ENCODE measurements at places on chromosomes 3 and 15.

DNA sequence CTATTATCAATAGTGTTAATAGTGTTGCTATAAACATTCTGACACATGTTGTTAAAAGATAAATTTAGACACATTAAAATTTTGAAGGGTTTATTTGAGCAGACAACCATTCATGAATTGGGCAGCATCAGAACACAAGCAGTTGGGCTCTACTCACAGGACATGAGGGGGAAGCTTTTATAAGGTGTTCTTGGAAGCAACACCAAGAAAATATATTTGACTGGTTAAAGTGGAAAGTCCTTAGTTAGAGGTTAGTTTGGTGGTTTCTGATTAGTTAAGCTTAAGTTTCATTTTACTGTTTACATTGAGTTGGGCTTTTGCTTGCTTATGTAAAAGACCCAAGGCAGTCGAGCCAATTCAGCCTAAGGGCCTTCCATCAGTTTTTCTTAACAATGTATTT is 220.7 kb downstream of the CD47 start:
- DNase-seq: no peak

DNA sequence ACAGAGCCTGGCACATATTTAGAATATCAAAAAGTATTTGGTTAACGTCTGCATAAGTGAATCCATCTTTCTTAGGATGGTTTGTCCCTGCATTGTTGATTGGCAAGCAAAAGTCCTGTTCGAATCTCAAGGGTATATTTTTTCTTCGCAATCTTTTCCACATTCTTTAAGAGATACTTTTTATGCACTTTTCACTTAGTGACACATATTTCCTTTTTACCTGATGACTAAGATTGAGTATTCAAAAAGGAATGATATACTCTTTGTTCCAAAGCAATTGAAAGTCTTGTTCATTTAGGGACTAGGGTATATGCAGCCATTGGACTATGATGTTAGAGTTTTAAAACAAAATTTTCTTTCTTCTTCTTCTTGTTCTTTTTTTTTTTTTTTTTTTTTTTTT is 349.9 kb downstream of the NLGN1 start:
- DNase-seq: no peak

- no peak for DNase-seq
Measured at GRCh38 chr3:4805662-4806061, 173.6 kb upstream of the BHLHE40 start.

DNA sequence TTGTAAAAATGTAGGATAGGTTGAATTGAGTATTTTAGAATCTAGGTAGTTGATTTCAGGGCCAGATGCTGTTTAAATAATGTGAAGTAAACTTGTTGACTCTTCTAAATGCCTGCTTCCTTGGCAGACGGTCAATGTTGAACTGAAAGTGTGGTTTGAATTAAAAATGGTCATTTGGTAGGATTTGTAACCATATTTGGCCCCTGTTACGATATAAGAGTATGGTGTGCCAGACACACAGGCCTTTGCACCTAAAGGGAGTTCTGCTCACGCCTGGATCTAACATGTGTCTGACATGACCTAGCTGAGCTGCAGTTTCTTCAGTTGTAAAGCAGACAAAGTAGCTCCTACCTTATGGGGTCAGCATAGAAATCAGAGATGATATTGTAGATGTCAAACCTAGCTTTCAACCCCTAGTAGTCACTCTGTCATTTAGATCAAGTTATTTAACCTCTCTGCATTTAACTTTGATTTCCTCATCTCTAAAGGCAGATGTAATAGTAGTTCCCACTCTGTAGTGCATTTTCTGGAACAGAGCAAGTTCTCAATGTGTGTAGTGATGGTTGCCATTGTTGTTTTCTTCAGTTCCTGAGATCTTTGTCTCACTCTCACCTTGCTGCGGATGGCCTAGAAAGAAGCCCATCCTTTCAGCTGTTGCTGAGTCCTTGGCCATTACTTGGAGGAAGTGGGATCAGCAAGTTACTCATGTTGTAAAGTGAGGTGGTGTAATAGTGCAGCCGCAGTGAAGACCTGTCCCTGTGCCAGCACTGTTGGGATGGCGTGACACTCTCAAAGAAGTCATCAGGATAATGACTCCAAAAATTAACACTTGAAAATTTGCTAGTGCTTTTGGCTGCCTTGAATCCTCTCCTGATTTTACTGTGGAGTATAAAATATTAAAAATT is 90.2 kb downstream of the GHSR start:
- peak; percentile 26 for DNase-seq

DNA sequence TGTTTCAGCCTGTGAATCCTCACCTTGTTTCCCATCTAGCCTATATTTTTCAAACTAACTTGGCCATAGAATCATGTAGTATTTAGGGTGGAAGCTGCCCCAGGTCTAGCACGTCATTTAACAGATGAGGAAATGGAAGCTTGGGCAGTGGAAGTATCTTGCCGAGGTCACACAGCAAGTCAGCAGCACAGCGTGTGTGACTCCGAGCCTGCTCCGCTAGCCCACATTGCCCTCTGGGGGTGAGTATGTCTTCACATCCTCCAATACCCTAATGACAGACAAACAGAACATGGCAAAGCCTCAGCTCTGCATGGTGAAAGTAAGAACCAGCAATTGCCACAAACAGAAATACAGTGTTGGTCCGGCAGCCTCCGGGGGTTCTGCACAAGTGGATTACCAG is 2.2 kb upstream of the CCR5 start:
- DNase-seq: no peak

- no peak for DNase-seq
Measured at GRCh38 chr3:53715815-53716483, 130.3 kb downstream of the CHDH start.

DNA sequence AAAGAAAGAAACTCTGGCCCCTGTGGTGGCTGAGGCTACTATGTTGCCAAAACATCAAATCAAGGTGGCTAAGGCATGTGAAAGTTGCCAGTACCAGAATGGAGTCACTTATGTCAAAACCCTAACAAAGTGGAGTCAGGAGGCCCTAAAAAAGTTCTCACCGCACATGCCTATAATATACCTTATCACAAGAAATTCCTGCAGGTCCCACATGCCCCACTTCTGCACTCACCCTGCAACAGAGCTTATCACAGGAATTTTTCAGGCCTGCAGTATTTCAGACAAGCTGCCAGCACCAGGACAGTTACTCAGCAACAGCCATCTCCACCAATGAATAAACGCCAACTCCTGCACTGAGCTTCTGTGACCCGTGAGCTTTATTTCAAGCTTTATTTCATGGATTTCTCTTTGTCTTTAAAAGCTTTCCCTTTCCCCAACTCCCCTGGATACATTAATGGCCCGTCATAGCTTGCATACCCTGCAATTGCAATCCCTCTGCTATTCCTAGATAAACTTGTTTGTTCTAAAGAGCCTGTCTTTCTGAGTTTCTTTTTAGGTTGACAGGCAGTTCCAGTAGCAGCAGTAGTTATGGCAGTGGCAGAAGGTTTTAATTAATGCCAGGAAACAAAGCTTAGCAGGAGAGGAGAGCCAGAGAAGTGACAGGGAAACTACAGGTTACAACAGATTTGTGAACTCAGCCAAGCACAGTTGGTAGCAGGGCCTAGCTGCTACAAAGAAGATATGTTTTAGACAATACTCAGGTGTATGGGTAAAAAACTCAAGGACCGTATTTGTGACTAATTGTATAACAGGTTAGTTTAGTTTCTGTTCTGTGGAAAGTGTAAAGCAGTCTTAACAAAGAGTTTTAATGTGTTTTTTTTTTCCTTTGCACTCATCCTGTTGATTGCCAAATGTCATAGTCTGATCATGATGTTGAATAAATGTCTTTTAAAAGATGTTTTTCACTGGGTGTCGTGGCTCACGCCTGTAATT is 15.9 kb upstream of the TMEM42 start:
- DNase-seq: no peak

GRCh38 chr3:114958930-114959329 is 188.2 kb downstream of the ZBTB20 start:
- no peak for DNase-seq

- DNase-seq: no peak
Measured at GRCh38 chr3:128867200-128868125, 12.0 kb upstream of the ACAD9 start.

- no peak for DNase-seq
Measured at GRCh38 chr3:52090131-52090932, 34.0 kb upstream of the DUSP7 start.

GRCh38 chr3:7397097-7397496 is 536.2 kb downstream of the GRM7 start:
- DNase-seq: no peak

GRCh38 chr3:58079773-58080172 is 71.6 kb downstream of the FLNB start:
- DNase-seq: no peak

DNA sequence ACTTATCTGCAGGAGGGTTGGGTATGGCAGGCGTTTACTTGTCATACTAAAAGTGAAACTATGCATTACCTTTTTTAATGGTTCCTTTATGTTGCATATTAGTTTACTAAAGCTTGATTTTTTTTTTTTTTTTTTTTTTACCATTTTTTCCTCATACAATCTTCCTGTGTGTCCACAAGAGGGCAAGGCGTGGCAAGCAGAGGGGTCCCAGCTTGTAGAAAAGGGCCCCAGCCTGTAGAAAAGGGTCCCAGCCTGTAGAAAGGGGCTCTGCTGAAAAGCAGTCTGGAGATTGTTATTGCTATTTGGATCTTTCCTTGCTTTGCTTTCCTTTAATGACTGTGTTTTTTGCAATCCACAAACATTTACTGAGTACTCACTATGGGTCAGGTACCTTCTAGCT is 21.9 kb downstream of the MKRN2 start:
- DNase-seq: no peak

DNA sequence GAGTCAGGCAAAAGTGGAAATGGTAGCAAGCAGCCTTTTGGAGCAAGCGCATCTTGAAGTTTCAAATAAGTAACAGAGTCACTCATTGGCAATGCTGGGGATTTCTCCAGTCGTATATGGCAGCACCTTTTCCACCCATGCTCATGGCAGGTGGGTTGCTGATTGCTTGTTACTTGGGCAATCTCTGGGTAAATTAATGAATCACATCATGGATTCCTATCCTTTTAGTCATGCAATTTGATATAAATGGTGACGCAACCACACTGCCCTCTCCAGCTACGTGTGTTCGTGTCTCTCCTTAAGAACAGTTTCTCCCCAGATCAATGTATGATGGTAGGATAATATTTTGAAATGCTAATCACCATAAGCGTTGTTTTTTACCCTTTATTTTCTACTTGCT is 339.9 kb upstream of the KCNH8 start:
- no peak for DNase-seq

DNA sequence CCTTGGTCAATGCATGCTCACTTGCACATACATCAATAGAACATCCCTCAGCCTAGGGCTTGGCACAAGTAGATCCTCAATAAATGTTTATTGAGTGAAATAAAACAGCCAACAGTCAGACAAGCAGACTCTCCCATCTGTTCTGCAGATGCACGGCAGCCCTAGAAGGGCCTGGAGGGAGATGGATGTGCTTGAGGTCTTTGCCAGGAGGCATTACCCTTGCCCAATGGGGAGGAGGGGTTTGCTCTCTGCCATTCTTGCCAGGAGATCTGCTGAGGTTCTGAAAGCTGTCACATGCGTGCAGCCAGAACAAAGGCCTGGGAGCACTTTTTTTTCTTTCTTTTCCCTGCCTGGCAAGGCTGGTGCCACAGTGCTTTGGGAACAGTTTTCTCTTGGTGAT is 349.3 kb upstream of the THRB start:
- no peak for DNase-seq

DNA sequence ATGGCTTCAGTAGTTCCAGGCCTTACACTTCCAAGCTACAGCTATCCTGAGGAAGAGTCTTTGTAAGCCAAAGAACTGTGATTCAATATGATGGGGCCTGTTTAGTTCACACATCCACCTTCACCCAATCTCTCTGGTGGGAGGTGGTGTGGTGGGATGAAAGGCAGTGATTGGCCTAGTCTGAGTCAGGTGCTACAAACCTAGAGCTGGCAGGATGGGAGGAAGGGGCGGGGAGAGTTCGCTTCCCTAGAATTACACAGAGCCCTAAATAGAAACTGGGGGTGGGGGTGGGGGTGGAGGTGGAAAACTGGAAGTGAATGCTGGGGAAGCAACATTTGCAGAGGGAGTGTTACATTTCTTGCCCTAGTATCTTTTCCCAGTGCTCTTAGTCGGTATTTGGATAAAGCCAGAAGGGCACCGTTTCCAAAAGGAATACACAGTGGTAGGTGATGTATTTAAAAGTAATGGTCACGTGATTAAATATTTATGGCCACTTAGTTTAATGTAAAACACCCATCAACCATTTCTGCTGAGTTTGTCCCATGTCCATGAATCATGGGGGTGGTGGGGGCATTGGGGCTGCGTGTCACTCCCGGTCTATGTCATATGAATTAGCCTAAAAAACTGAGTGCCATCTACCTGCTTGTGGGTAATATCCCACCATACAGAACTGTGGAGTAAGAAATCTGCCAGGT is 247.6 kb upstream of the PROK2 start:
- DNase-seq: no peak

DNA sequence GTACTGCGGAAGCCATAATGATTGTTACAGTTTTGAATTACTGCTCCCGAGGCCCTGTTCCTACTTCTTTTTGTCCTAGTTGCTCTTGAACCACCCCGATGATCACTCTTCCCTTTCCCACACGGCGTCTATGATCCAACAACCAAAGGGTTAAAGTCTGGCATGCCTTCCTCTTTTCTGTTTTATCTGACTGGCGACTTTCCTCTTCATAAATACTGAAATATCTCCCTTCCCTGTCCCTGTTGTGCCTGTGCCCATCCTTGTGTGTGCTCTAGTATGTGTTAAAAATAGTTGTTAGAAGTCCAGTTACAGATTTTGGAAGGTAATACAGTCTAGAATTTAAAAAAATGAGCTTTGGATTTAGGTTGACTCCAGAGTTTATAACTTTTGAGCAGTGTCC is 83.6 kb downstream of the AKAP13 start:
- no peak for DNase-seq

GRCh38 chr15:37053166-37053565 is 47.2 kb downstream of the MEIS2 start:
- no peak for DNase-seq

DNA sequence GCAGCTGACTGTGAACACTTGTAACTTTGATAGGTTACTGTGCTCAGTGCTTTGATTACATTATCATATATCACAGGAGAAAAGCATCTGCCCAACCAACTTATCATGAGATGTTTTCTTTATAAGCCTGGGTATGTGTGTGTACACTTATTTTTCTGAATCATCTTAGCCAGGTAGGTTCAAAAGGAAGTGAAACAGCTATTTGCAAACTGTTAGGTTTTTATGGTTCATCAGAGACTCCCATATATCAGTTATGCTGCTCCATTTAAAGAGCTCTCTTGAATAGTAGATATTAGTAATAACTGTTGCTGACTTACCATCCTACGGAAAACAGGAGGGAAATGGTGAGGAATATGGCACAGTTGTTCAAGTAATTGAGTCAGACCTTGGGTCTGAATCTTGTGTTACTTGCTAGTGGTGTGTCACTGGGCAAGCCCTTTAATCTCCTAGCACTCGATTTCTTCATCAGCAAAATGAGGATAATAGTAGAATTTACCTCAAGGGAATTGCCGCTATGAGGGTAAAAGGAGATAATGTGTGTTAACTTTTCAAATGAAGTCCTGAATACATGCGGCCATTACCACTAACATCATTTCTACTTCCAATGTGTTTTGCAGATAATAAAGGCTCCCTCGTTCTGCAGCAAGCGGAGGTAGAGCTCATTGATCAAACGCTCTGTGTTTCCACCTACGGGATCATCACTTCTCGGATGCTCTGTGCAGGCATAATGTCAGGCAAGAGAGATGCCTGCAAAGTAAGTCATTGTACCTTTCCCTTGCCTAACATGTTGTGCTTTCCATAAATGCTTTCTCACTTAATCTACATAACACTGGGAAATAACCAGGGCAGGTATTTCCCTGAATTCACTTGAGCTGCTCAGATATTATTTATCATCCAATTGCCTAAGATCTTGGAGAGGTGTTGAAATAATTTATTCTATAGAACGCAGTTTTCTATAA is 7.8 kb upstream of the C3orf52 start:
- DNase-seq: no peak

- DNase-seq: no peak
Measured at GRCh38 chr3:100563652-100564211, 45.7 kb upstream of the ADGRG7 start.

All from NCI-H2081 (cell line).